Chondrocyte (in vitro differentiated cells): ENCODE measurements at places on chromosomes 1 and 21.

GRCh38 chr1:235411489-235412486 lies 44.6 kb downstream of the TBCE start:
- no peak for DNase-seq

DNA sequence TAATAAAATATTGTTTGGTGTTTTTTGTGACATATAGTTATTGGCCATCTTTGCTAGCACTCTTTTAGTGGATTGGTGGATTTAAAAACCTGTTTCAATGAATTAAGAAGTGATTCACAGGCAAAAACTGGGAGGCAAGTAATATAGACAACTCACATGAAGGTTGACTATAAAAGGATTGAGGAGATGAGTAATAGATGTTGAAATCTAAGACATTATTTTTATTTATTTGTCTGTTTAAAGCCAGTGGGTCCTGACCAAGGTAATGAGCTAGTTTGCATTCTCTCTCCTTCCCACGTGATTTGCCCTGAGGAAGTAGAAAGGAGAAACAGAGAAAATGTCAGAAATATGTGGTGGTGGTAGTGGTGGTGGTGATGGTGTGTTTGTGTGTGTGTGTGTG lies 351.5 kb upstream of the ZP4 start:
- no peak for DNase-seq

DNA sequence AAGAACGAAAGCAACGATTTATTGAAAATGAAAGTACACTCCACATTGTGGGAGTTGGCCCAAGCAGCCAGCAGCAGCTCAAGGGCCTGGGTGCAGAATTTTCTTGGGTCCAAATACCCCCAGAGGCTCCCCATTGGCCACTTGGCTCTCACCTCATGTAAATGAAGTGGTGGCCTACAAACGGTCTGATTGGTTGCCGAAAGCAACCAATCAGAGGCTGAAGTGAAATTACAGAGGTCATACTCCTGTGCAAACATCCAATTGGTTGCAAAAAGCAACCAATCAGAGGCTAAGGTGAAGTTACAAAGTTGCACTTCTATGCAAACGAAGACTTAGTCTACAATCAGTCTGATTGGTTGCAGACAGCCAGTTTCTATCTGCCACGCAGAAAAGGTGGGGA lies 31.9 kb downstream of the FAM163A start:
- no peak for DNase-seq

DNA sequence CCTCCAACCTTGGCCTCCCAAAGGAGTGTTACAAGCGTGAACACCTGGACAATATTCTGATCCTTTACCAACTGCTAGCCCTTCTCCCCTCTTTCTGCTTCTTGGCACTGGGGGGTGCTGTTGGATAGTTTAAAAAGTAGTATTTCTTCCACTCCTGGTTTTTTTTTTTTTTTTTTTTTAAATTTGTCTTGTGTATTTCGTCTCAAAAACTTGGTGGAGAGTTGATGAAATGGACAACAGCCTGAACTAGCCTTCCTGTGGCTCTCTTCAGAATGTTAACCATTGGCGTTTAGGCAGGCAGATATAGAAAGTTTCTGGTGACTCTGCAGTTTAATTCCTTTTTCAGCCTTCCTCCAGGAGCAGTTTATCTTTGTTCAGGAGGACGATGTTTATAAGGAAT lies 69.7 kb upstream of the USP24 start:
- DNase-seq, result no peak

- DNase-seq, result no peak
These were observed 664 bp downstream of the FAM89A start for GRCh38 chr1:231039161-231040018.

GRCh38 chr1:97816927-97817326 lies 103.9 kb downstream of the DPYD start:
- DNase-seq, result no peak

GRCh38 chr1:158328426-158328825 lies 2.9 kb downstream of the CD1B start:
- no peak for DNase-seq

- DNase-seq, result no peak
These were observed 21.5 kb upstream of the ENAH start for GRCh38 chr1:225674381-225674780.

DNA sequence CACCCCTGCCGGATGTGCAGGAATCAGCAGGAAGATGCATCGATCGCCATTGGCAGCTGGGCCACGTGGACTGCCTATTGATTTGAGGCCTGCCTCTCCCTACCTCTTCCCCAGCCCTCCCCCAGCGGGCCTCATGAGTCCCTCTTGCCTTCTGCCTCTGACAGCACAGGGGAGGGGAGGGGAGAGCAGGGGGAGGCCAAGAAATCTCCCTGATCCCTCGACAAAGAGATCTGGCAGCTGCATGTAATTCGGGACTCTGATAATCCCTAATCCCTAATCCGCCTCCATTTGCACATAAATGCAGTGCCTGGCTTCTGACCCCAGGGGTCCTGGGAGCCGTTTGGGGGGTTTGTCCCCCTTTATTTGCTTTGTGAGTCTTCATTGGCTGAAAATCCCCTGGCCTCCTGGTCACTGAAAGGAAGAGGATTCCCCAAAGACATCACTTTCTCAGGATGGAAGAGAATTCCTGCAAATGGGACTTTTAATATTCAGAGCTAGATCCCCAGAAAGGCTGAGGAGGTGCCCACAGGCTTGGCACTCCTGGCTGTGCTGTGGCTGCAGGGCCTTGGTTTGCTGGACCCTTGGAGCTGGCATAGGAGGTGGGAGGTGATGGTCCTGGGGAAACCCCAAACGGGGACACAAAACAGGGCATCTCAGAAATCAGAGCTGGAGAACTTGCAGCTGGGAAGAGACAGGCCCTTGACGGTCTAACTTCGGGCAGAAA lies 239.4 kb upstream of the POU3F1 start:
- no peak for DNase-seq

DNA sequence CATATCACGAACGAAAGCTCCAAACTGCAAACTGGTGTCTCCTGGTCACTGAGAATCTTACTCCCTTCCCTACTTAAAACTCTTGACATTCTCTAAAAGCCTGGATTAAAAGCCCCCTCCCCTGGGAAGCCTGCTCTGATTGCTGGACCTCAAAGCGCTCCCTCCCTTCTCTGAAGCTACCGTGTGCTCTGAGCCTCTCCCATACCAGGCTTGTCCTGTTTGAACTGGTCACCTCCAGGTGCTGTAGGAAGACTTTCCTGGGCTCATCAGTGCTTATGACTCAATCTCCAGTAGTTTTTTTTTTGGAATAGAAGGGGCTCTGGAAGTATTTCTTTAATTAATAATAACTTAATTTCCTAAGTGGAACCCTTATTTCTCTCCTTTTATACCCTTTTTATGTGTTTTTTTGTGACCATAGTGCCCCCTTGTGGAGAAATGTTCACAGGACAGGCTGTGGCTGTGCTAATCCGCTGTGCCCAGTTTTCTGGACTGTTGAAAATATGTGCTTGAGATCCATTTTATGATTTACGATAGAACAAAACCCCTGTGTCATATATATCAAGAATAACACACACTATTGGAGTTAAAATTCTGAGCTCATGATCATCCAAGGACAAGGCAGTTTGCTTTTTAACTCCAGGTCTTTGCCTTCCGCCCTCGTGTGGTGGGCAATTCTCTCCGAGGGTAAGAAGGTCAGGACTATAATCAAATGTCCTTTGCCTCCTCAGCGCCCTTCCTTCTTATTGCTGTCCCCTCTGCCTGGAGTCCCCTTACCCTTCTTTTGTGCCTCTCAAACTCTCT lies 16.9 kb downstream of the MTARC1 start:
- no peak for DNase-seq

DNA sequence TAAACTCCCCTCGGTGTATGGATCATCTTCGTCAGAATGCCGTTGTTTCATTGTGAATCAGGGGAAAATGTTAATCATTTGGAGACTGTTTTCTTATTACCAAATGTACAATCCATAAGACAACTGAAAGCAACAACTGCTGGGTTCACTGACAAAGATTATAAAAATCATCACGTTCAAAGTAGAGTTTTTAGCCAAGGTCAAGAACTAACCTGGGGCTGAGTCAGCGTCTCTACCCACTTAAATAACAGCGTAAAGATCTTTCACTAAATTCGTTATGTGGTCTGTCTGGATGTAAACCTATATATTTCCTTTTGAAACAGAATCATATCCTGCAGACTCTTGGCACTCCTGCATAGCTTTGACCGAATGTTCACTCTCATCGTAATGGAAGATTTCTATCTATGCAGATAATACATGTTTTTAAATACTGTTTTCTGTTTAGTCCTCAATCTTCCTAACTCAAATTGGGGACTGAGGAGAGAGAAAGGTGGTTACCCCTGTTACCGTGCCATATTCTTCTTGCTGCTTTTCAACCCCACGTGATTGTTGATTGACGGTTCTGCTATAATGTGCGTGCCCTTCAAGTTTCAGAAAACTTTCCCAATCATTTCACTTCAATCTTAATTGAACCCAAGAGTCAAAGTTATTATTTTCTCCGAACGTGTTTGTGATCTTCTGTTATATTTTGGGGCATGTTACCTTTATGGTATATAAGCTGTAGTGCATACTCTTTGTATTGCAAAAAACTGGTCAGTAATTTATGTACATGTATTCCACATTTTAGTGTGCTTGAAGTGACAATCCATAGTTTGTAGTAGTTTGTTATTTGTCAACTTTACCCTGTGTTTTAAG lies 15.6 kb upstream of the NCMAP start:
- DNase-seq, result no peak

GRCh38 chr1:2415801-2416208 lies 3.4 kb upstream of the PEX10 start:
- DNase-seq, result no peak

DNA sequence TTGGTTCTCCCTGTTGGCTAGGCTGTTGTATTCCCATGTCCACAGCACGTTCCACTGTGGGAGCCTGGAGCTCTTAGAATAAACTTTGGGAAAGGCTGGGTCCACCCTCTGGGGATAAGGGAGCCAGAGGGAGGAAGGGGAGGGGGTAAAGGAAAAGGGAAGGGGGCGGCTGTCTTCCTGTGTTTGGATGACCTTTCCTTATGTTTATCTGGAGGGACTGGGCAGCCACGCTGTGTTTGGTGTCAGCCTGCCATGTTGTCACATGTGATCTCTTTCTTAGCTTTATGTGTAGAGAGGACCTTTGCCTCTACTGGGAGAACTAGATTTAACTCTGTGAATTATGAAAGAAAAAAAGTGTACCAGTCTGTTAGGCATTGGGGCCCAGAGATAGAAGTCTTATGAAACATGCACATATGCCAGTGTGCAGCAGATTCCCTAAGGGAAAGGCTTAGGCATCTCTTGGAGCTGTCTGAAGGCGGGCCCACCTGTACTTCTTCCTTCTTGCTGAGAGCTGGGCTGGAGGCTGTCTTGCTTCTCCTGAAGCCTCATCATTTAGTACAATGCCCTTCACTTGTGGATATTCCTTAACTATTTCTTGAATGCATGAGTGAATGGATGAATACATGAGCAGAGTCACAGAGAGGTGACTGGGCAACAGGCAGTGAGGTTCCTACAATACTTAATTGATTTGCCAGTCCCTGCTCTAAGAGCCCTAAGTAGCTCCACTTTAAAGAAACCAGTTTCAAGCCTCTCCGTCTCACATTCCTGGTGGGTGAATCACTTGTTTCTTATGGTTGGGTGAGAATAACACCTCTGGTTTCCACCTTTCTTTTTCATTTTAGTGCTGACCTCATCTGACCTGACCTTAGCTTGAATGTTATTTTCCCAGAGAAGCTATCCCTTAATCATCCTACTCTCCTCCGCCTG lies 62.5 kb upstream of the ARHGAP29 start:
- DNase-seq, result no peak

DNA sequence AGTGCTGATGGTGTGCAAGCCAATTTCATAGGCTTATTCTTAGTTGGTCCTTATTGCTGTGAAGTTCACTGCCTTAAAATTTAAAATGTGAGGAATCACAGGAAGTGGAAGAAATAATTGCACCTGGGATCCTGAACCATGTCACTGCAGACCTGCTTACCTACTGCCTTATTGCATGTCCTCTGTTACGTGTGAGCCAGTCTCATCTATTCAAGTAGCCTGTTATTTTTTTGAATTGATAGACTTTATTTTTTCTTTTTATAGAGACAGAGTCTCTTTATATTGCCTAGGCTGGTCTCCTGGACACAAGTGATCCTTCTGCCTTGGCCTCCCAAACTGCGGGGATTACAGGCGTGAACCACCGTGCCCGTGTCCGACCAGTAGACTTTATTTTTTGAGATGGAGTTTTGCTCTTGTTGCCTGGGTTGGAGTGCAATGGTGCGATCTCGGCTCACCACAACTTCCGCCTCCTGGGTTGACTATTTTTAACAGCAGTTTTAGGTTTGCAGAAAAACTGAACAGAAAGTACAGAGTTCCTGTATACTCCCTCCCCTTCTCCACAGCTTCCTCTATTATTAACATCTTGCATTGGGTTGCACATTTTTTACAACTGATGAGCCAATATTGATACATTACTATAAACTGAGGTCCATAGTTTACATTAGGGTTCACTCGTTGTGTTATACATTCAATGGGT lies 14.0 kb upstream of the DISC1 start:
- DNase-seq, result no peak

GRCh38 chr1:36366091-36366661 lies 19.5 kb downstream of the STK40 start:
- no peak for DNase-seq

DNA sequence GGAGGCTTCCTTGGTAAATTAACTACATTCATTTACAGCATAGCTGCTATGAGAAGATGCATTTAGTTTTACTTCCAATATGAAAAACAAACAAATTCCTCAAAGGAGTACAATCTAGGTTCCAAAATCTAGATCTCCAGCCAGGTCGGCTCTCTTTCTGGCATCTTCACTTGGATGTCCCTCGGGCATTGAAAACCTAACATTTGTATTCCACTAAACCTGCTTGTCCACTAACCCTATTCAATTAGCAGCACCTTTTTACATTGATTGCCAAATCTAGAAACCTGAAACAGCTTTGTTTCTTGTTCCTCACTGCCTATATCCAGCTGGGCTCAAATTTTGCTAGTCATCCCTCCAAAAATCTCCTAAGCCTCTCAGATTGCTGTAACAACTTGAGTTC lies 14.3 kb upstream of the CXADR start:
- no peak for DNase-seq

GRCh38 chr21:26732432-26733221 lies 112.6 kb downstream of the ADAMTS1 start:
- DNase-seq, result no peak

DNA sequence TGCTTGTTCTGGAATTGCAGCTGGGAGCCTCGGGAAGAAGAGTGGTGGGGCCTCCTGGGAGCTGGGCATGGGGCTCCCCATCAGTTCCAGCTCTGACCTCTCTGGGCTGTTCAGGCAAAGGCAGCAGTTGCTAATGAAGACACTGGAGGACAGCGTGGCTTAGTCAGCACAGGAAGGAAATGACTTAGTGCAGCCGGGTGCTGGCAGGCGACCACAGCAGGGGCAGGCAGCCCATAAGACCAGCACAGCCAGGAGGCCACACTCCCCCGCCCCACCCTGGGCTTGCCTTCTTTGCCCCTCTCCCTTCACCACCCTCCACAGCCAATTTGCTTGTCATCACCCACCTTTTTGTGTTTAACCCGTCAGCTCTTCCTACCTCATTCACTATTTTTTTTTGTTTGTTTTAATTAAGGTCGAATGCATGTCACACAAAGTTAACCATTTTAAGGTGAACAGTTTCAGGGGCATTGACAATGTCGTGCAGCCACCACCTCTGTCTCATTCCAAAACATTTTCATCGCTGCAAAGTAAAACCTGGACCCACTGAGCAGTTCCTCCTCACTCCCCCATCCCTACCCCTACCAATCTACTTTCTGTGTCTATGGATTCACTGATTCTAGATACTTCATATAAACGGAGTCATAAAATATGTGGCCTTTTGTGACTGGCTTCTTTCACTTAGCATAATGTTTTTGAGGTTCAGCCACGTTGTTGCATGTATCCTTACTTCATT lies 10.9 kb downstream of the OLIG2 start:
- DNase-seq, result no peak

- no peak for DNase-seq
These were observed 64.2 kb downstream of the GPR137B start for GRCh38 chr1:236206548-236206947.
